ENCODE measurements at places on chromosomes 5 and 9.

DNA sequence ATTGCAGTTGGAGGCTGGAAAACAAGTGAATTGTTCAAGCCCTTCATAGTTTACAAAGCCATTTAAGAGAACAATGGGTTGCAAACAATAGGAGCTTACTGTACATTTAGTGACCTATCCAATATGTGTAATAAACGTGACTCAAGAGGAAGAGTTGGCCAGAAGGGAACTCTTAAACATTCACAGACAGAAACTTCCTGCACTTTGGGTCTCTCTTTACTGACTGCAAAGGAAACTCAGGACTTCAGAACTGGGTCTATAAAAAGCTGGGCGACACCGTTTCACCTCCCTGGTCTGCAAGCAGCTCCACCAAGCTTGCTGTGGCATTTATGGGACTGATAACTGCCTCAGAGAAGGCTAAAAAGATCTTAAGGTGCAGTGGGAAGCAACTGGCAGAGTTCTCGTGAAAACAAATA lies 48.7 kb upstream of the SPATA31D4 start:
- ATAC-seq, result no peak

DNA sequence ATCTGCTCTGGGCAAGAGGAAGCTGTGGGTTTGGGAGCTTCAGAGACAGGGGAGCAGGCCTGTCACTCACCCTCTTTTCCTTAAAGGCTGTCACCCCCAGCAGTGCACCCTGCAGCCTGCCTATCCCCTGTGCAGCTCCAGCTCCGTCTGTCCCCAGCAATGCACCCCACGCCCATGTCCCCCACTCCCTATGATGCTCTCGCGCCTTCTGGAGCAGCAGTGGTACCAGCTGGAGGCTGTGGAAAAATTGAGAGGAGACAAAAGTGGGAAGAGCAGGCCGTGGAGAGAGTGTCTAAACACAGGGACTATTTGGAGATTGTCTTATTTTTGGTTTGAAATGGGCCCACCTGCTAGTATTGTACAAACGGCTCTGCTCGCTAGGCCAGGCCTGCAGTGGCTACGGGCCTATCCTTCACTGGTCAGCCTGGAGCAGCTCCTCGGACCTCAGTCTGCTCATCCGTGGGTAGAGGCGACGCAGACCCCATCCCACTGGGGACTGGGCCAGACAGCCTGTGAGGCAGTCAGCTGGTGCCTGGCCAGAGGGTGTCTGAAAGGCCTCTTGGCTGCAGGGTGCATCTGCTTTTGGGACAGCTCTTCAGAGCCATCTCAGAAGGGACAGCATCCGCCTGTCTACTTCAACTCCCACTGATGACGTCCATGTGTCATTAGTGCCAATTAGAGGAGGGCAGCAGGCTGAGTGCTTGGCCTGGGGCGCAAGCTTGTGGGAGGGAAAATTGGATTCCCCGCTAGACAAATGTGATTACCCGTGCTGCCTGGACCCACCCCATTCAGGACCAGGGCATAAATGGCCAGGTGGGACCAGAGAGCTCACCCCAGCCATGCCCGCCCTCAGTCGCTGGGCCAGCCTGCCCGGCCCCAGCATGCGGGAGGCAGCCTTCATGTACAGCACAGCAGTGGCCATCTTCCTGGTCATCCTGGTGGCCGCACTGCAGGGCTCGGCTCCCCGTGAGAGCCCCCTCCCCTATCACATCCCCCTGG lies at the start of gene DBH:
TSS of gene DBH (plus strand) at position 831 of the 999 bp plus-strand sequence. CDS start at position 840, 9 bp downstream.
- ATAC-seq, result no peak

GRCh38 chr5:137306903-137307302 lies 192.2 kb downstream of the SPOCK1 start:
- ATAC-seq, result no peak

GRCh38 chr9:27514551-27514950 lies 9.5 kb upstream of the IFNK start:
- ATAC-seq, result peak; percentile 45

GRCh38 chr9:6224393-6225154 lies 9.0 kb downstream of the IL33 start:
- ATAC-seq, result no peak

- no peak for ATAC-seq
Measured at GRCh38 chr5:79330071-79330470, 94.1 kb downstream of the JMY start.

- ATAC-seq, result no peak
Measured at GRCh38 chr9:14175778-14176177, 138.2 kb downstream of the NFIB start.

DNA sequence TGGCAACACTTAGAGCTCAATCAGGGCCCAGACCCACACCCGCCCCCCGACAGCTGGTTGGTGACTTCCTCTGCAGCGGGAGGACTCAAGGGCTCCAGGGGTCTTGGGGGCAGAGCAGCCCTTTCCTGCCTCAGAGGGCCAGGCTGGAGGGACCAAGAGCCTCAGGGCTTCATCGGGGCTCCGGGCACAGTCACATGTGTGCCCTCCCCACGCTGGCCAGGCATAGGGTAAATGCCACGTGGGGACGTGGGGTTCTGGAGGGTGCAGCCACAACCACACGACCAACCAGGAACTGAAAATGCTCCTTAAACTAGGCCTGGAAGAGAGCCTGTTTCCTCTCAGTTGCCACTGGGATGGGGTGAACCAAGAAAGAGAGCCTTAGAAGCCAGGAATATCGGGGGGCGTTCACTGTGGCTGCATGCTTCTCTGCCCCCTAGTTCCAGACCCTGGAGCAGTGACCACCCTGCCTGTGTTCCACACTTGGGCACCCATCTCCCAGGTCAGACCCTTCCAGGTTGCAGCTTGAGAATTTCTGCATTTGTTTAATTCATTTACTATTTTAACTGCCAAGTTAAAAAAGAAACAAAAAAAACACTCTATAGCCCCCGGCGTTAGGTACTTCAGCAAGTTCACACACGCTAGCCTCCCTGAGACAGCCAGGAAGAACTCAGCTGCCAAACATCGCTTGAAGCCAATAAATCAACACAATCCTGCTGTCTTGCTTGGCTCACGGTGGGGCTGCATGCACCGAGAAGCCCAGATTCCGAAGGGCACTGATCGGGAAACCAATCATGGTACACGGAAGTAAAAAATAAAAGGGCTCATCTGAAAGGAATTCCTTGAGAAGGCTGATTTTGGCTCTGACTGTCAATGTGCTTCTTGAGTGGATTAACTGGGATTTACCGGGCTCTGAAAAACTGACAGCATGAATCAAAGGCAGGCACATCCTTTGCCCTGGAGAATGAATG lies 56.1 kb upstream of the PHYKPL start:
- peak; percentile 43 for ATAC-seq

DNA sequence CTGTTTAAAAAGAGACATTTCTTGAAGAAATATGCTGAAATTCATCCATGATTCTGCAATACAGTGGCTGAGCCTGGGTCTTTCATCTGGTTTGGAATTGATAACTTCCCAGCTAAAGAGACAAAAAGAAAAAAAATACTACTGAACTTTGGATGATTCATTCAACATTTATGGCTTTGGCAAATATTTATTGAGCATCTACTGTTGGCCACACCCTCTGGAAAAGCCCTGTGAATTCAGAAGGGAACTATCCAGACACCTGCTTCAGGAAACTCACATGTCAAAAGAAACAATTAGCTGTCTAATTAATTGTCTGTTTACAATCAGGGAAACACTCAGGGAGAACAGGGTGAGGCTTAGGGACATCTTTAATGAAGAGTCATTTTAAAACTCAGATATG lies 17.8 kb upstream of the ZNF622 start:
- ATAC-seq, result no peak

DNA sequence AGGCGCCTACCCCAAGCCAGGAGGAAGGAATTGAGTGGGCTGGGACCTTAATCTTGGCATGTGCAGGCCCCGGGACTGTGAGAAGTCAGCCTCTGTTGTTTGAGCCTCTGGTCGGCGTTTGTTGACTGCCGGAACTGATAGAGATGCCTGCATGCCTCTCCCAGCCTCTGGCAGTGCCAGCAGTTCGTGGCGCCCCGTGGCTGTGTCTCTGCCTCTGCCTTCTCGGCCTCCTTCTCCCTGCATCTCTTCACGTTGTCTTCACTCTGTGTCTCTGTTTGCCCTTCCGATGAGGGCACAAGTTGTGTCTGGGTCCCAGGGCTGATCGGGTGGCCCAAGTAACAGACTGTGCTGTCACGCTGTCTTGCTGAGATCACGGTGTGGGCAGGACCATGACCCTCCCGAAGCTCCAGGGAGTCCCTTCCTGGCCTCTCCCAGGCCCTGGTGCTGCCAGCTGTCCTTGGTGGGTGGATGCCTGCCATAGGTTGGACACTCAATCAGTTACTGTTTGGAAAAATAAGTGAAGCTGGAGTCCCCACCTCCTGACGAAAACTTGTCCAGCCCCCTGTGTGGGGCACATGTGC lies 133.5 kb upstream of the LPCAT1 start:
- no peak for ATAC-seq

- ATAC-seq, result no peak
Measured at GRCh38 chr5:168883991-168884390, 304.8 kb upstream of the PANK3 start.

GRCh38 chr5:78215565-78215964 lies 78.9 kb downstream of the AP3B1 start:
- no peak for ATAC-seq

DNA sequence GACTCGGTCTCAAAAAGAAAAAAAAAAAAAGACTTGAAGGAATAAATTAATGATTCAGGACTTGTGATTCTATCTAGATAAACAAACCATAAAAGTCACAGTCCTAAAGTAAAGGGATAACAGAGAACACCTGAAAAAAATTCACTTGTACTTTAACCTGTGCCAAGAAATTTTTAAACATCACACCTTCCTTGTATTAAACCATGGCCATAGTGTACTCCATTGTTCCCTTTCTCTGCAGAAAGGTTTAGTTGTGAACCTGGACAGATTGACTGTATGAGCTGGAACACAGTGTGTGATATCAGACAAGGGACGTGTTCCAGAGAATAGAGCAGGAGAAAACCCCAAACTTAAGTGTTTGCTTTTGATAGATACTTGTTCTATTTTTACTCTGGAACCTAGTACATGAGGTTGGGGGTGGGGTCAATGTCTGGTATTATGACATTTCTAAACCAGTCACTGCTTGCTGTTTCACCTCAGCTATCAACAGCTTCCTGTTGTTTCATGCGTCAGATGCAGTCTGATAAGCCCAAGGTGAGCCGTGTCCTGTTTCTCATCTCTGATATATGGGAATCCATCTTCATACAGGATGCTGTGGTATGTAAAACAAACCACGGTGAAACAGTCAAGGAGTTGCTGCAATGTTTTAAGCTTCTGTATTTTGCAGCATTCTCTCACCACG lies 62.5 kb upstream of the ITGA1 start:
- ATAC-seq, result no peak

- ATAC-seq, result no peak
Measured at GRCh38 chr9:81826517-81826906, 101.7 kb upstream of the SPATA31D4 start.

DNA sequence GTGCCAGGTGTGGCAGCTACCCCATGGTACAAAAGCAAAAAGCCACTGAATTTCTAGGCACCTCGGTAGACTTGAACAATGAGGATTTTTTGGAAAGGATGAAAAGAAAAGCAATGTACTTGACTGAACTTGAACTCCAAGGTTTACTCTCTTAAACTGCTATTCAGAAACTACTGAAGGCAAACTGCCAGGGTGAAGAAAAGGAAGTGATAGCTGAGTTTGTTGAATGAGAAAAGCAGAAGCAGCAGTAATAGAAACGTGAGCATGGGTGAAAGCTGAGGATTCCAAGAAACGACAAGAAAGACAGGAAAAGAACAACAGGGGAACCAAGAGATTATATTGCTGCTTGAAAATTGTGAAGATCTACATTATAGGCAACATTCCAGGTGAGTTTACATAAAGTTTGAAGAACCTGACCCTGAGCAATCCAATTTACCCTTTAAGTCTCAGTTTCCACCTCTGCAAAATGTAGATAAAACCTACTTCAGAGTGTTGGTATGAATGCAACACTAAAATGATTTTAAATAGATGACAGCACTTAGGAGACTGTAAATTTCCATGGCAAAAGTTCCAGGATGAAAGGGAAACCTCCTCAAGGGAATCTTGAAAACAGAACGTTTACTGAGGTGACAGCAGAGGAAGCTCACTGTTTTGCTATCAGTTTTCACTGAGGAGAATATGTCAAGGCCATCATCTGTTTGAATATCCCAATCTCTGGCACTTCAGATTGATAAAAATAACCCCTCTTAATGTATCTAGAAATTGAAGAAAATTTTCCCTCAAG lies 245.8 kb downstream of the SPATA31D1 start:
- ATAC-seq, result no peak

- no peak for ATAC-seq
Measured at GRCh38 chr5:16812448-16812847, 123.6 kb downstream of the MYO10 start.

DNA sequence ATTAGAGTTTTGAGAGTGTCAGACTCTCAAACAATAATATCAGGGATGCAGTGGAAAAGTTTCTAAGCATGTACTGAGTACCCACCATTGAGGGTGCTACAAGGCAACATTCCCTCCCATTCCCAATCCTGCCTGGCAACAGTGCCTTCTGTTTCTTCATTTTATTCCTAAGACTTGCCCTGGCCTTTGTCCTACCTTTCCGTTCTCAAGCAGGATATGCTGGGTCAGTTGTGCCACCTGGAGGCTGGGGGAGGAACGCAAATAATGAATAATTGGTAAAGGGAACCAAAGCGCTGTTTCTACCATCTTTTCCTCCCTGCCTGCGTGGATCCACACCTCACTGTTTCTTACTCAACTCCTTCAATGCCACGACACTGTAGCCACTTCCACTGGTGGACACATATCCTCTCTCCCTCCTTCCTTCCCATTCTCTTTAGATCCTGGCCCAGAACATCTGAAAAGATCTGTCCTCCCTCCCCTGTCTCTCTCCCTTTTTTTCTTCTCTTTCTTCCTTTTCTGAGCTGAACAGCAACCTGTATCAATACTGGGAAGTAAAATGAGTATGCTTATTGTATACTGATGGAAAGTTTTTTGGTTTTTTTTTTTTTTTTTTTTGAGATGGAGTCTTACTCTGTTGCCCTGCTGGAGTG lies 149.5 kb downstream of the C9orf152 start:
- no peak for ATAC-seq

DNA sequence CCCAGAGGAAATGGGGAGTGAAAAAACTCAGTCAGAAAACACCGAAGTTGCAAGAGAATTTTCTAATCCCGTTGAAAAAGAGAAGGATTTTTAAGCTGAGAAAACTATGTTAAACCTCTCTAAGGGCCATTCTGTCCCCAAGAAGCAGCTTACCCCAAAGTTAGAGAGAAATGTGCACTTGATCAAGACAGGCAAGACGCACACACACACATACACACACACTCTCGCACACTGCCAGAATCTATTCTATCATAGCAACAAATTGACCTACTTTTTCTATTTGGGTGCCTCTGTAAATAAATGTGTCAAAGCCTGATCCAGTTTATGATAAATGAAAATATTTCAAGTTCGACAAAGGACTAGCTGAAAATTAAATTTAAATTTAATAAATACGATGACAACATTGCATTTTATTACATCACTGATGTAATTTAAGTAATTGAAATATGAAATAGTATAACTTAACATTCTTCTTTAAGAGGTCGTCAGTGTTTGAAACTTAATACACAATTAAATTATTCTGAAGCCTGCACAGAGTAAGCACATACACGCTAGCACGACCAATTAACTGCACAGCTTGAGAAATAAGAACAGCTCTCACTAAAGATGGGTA lies 5.9 kb downstream of the NFIL3 start:
- ATAC-seq, result no peak

Measured in motor neuron (in vitro differentiated cells).